Right renal pelvis (tissue), 4 donors: ENCODE measurements at places on chromosomes 1 and 21. TPM values are rescaled to one million over a fixed set of nuclear protein-coding genes. Genes with fewer than 3 reads are reported as not detected.

DNA sequence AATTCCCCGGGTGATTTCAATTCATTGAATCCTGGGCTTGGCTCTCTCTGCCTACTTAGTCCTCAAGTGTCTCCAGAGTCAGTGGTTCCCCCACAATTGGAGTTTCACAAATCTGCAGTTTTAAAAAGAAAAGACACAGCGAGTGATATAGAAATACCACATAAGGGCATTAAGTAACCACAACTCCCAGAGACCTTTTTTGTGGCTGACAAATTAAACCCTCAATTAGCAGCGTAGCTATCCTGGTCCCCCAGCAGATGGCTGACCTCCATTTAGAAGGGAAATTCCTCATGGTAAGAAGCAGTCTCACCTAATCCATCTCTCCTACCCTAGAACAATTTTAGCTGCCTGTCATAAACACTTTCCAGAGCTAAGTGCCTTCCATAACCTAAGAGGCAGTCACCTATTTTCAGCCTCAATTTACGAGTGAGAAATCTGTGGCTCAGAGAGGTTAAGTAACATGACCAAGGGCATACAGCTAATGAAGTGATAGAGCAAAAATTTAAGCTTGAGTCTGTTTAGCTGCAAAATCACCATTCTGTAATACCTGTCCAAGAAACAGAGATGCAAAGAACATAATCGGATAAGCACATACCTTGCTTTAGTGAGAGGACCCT, 56.0 kb upstream of the NBPF3 start:
- no peak for DNase-seq

DNA sequence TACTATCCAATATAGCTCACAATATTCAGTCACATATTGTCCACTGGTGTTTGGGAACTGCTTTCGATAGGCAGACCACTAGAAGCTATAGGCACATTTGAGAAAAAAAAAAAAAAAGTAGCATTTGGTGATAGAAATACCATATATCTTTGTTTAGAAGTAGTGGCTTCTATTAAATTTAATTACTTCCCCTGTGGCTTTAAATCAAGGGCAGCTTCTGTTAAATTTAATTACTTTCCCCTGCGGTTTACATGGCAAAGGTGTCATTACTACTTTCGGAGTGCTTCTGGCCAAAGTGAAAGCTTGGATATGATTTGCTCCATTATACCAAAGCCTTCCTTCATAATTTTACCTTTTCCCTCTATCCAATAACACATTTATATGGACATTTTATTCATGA, 229.9 kb downstream of the TTLL7 start:
- DNase-seq, result no peak

- DNase-seq, result no peak
Measured at GRCh38 chr1:173440430-173440829, 36.7 kb upstream of the PRDX6 start.

DNA sequence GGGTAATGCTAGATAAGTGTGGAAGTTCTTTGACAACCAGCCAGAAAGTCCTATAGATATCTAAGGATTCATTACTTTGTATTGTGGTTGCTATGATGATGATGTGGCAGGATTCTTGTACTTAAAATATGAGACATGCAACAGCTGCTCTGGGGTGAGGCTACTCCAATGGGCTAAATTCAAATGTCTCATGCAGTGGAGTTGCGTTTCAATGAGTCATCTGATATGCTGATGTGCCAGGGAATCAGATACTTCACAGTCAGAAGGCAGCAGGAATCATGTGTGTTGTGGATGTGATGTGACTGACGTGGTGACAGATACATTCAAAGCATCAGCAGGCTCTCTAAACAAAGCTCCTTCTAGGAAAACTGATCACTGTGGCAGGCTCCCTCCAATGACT, 66.5 kb downstream of the TSEN15 start:
- peak; percentile 10 for DNase-seq

DNA sequence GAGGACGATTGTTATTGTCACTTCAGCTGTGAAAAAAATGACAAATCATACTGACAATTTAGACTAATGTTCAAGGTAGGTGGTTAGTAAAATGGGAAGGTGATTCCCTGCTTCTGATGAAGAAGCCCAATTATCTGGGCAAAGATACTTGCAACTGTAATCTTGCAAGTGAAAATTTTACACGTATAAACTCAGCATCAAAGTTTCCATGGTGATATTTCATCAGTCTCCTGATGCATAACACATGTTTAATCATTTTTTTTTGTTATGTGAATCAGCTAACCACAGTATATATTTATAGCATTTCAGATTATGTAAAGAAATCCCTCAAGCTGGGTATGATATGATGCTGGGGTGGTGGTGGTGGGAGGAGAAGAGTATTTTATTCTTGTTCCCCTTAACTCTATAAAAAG, 16.4 kb upstream of the KCNK1 start:
- DNase-seq, result no peak

DNA sequence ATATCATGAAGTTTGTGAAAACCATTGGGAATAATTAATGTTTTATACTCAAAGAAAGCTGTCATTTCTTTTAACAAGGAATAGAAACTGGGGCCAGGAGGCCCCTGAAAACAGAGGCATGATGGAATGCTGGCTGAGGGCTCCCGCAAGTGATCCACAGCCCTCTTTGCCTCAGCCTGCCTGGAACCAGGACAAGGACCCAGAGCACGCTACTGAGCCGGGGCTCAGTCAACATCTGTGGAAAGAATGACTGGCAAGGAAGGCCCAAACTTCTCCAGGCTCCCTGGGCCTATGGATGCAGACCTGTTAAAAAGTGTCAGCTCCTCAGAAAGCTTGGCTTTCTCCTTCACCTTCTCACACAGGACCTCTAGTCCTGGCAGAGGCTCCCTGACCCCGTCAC, 32.6 kb downstream of the COLGALT2 start:
- DNase-seq, result no peak

DNA sequence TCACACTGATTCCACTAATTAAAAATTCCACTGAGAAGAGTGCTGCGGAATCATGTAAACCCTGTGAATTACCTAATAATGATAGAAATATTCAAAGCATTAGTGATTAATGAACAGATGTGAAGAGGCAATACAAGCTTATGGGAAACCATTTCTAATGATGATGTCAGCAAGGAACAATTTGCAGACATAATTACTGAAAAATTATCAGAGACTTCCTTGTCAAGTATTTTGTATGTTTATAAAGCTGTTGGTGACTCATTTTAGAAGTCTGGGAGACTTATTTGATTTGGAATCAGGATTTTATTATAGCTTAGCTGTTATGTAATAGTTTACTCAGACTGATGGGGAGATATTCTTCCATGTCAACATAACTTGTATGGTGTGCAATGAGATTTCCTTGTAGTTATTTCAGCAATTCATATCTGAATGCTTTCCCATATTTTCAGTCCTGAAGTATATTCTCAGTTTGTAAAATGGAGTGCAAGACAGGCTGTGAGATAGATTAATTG, 135.5 kb downstream of the TGFB2 start:
- DNase-seq, result no peak

DNA sequence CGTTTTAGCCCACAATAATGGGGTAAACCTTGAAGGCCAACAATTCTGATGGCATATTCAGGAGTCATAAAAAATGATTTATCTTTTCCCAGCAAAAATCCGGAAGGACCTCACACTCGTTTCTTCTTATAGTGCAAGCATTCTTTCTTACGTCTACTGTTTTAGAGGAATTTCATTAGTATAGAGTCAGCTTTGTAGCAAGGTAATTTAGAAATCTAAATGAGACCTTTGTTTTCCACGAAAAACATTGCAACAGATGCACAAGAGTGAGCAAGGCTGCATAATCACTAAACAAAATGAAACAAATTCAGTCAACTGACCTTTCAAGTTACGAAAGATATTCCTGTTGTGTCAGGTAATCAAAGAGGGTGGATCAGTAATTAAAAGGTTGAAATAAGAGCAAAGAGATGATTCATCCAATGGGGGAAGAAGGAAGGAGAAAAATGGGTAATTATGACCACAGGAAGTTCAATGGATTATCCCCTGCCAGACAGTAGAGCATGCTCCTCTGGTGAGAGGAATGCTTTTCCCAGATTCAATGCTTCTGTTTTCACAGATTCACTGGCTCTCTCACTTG, 560 bp upstream of the CSDE1 start:
- DNase-seq, result no peak

GRCh38 chr1:170240409-170240808, 94.7 kb downstream of the NTMT2 start:
- no peak for DNase-seq

DNA sequence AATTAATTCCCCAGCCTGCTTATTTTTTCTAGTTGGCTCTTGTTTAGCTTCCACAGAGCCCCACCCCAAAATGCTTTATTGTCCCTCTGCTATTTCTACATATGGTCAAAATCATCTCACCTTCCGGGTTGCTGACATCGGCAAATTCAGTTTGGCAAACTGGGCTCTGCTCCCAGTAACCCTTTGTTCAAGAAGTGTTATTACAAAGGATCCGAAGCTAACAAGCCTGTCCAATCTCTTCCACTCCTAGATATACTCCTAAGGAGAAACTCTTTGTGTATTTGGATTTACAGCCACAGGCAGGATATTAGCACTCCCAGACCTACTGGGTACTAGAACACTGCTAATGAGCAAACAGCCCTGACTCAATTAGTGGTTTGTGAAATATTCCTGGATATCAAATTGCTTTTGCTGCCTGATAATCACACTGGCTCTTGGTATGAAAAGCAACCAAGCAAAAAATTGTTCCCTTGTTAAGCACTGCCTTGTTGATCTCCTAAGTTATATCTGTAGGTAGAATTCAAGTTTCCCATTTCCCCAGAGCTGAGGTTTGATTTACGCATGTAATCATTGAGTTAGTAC, 4.0 kb downstream of the JUN start:
- peak; percentile 37 for DNase-seq

DNA sequence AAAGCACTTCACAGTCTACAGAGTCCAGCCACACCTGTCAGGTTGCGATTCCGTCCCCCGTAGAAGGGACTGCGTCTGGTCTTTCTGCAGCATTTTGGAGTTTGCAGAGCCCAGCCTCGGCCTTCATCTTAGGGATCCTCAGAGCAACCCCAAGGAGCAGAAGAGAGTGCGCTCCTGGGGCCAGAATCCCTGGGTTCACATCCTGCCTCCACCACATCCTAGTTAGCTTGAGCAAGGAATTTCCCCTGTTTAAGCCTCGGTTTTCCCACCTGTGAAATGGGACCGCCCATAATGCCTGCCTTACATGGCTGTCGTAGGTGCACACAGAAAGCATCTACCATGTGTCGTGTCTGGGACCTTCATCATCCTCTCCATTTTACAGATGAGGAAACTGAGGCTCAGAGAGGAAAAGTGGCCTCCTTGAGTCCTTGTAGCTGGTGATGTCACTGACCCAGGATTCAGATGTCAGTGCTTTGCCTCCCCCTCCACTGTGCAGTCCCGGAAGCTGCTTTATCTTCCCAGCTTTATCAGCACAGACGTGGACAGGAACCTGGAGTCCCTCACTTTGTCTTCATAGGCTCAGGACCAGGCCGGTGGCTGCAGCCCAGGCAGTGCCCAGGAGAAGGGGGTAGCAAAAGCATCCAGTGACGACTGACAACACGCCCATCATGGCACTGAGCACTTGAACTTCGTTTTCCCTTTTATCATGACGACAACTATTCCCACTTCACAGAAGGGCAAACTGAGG, 438.5 kb downstream of the MATN1 start:
- DNase-seq, result no peak

DNA sequence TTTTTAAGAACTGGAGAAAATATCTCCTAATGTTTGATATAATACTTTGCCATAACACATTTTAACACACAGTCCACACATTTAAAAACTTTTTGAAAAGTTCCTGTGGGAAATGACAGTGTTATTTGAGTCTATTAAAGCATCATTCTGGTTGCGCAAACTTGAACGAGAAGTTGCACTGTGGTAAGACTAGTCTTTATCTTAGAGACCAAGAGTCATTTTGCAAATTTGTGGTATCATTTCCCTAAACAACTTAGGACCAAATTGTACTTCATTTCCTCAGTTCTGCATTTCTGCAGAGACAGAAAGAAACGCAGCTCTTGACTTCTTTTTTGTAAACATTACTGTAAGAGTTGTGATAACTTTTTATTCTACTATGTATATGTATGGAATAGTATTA, at the start of gene RGS18:
Gene RGS18 (plus strand): TSS at position 282 of the 400 bp plus-strand sequence. CDS start 176 bp downstream, outside the sequence.
- DNase-seq, result no peak

DNA sequence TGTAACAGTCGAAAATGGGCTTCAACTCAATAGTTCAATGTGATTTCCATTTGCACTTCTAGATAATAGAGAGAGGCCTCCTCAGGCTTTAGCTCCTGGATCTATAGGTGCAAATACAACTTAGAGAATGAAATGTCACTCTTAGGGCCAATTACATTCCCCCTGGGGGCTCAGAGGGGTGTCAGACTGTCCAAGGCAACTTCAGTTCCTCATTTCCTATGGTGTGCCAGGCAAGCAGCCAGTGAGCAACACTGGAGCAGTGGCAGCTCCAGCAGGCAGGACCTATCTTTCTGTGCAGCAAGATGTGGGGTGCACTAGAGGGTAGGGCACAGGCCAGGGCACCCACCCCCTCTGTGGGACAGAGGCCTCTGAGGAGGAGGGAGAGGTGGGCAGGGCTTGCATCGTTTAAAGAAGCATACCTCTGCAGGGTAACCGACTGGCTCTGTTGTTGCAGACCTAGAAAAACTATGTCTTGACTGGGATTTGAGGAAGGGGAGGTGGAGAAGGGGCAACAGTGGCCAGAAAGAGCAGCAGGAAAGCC, 97.3 kb downstream of the SUSD4 start:
- no peak for DNase-seq

Gene TIAM1
- 11.7 TPM for polyA plus RNA-seq

Gene KCNJ10
- 33.1 TPM for polyA plus RNA-seq

Gene DUSP10
- polyA plus RNA-seq, result 4.1 TPM
